Upper lobe of left lung (tissue), 6 donors: ENCODE measurements at places on chromosomes 12 and 14. TPM values are rescaled to one million over a fixed set of nuclear protein-coding genes. Genes with fewer than 3 reads are reported as not detected.
A peak's percentile ranks its signal among the peaks of the same experiment; 100 is the strongest.

- no peak for DNase-seq
These were observed 2.2 kb upstream of the DAAM1 start for GRCh38 chr14:59186306-59186705.

DNA sequence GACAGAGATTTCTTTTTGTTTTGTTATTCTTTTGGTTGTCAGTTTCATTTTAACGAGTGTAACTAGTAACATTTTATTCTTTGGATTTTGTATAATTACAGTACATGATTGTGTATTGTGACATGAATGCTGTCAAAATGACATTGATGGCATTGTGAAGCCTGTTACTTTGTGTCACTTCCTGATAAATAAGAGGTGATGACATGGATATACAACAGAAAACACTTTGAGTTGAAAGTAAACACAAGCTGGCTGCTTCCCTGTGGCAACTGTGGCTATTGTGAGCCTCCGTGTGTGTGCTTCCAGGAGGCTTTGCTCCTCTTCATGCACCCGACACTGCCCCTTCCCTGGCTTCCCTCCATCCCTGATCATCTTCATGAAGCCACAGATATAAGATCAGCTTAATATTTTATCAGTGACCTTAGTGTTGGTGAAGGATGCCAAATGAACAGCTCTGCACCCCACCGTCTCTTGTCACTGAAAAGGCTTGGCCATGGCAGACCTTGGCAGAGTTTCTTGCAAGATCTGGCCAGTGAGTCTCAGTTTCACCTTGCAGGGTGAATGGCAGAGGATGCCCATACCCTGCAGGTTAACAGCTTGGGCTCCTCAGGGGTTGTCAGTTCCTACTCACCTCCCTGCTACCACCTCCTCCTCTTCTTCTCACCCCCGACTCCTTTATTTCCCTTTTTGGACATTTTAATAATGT is 191.9 kb downstream of the EPS8 start:
- no peak for DNase-seq

DNA sequence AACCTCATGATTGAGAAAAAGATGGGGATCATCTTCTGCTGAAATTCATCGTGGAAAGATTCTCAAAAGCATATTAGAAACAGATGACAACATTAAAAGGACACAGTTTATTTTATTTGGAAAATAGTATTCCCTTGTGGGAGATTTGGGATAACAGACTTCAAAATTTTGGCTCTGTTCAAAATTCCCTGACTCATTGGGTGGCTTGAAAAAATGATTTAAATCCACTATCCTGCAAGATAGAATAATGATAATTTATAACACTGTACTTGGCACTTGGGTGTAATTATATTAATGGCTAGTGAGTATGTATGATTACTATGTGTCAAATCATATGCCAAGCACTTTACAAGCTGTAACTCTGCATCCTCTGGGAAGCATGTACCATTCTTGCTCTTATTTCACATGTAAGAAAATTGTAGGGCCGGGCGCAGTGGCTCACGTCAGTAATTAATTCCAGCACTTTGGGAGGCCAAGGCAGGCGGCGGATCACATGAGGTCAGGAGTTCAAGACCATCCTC is 128.8 kb downstream of the LMNTD1 start:
- DNase-seq, result no peak

- peak; percentile 96 for DNase-seq
These were observed 1264.0 kb downstream of the TMEM121 start for GRCh38 chr14:106790189-106791036.

POP5 gene
- 35.3 TPM for total RNA-seq

- peak; percentile 87 for DNase-seq
These were observed at the start of gene CCDC38 for GRCh38 chr12:95942524-95943329. Gene CCDC38, minus strand, starts transcription at chr12:95942614. Its CDS starts 6,105 bp downstream, at chr12:95936509.

EPYC gene
- total RNA-seq, result not detected

DNA sequence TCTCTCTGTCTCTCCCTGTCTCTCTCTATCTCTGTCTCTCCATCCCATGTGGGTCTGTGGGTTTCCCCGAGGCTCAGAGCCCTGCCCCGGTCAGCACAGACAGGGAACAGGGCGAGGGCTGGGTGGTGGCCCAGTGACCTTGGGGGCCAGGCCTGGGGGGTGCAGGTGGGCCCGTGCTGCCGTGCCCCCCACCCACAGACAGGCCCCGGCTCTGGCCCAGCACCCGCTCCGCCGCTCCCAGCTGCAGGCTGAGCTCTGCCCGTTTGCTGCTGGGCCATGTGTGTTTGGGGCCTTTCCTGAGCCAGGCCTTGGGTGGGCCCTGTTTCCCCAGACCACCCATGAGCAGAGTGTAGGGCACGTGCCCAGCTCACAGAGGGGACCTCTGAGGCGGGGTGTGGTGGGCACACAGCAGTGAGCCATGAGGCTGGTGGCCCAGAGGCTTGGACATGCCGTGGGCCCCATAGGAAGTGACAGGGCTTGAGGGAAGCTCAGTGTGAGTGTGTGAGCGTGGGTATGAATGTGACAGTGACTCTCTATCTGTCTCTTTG is 51.0 kb downstream of the TMEM121 start:
- DNase-seq, result no peak
